ENCODE measurements at places on chromosomes 2 and 18. TPM values are rescaled to one million over a fixed set of nuclear protein-coding genes. Genes with fewer than 3 reads are reported as not detected.

ROCK1 gene
- 25.2 TPM for total RNA-seq

SEMA4F gene
- 4.5 TPM for total RNA-seq

PLA2R1 gene
- total RNA-seq = 2.0 TPM

NR4A2 gene
- total RNA-seq = 57.6 TPM
